ENCODE measurements at places on chromosomes 1 and 21. TPM values are rescaled to one million over a fixed set of nuclear protein-coding genes. Genes with fewer than 3 reads are reported as not detected.

TAS1R1 gene
- 0.16 TPM for polyA plus RNA-seq

ZSCAN20 gene
- polyA plus RNA-seq, result 2.9 TPM

KCNC4 gene
- polyA plus RNA-seq, result 2.6 TPM

MROH9 gene
- polyA plus RNA-seq, result 0.10 TPM

SPRR2A gene
- not detected for polyA plus RNA-seq

ACTN2 gene
- not detected for polyA plus RNA-seq

OLFM3 gene
- polyA plus RNA-seq, result not detected

HSD3B2 gene
- polyA plus RNA-seq, result not detected

WDR64 gene
- polyA plus RNA-seq, result 0.06 TPM

ATXN7L2 gene
- 5.7 TPM for polyA plus RNA-seq

IFNLR1 gene
- polyA plus RNA-seq, result not detected

DESI2 gene
- polyA plus RNA-seq, result 44.7 TPM

CHIT1 gene
- polyA plus RNA-seq, result not detected

NHLH2 gene
- polyA plus RNA-seq, result not detected

ERRFI1 gene
- 30.3 TPM for polyA plus RNA-seq

CNR2 gene
- polyA plus RNA-seq, result not detected

NBPF26 gene
- polyA plus RNA-seq, result 15.0 TPM

AKR7A3 gene
- polyA plus RNA-seq, result 0.37 TPM

GLIS1 gene
- 0.86 TPM for polyA plus RNA-seq

CYP4B1 gene
- not detected for polyA plus RNA-seq

OR2T33 gene
- not detected for polyA plus RNA-seq

RIPPLY3 gene
- polyA plus RNA-seq, result 0.22 TPM

NTPCR gene
- 23.0 TPM for polyA plus RNA-seq

CFAP74 gene
- polyA plus RNA-seq, result not detected

PIGK gene
- polyA plus RNA-seq, result 12.7 TPM

GJA5 gene
- polyA plus RNA-seq, result 5.1 TPM

RGSL1 gene
- not detected for polyA plus RNA-seq

All from BJ (cell line).